ENCODE measurements at places on chromosomes 12 and 14. TPM values are rescaled to one million over a fixed set of nuclear protein-coding genes. Genes with fewer than 3 reads are reported as not detected.

The C14orf180 gene
- not detected for total RNA-seq

The RHOJ gene
- total RNA-seq = not detected

DNA sequence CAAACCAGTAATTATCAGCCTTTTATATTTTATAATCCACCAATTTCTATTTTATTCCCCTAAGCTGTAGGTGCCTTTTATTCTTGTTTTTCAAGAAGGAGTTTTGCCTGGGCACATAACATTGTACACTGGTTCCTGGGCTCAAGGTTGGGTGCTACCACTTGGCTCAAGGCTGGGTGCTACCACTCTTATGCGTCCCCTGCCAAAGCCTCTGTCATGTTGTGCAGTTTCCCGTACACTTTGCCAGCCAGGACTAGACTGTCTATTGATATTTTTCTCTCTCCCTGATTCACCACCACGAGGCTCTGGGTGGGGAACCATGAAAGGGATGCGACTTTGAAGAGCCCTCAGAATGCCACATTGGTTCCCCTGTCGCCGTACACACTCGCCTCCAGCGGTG is 52.5 kb upstream of the VASH1 start:
- no peaks in the 10 kb centered on the region for H3K4me1 ChIP-seq
- H3K27ac ChIP-seq = no peak overlapping the region
- no peaks in the 10 kb centered on the region for H3K27me3 ChIP-seq
- H3K4me3 ChIP-seq = no peak overlapping the region

DNA sequence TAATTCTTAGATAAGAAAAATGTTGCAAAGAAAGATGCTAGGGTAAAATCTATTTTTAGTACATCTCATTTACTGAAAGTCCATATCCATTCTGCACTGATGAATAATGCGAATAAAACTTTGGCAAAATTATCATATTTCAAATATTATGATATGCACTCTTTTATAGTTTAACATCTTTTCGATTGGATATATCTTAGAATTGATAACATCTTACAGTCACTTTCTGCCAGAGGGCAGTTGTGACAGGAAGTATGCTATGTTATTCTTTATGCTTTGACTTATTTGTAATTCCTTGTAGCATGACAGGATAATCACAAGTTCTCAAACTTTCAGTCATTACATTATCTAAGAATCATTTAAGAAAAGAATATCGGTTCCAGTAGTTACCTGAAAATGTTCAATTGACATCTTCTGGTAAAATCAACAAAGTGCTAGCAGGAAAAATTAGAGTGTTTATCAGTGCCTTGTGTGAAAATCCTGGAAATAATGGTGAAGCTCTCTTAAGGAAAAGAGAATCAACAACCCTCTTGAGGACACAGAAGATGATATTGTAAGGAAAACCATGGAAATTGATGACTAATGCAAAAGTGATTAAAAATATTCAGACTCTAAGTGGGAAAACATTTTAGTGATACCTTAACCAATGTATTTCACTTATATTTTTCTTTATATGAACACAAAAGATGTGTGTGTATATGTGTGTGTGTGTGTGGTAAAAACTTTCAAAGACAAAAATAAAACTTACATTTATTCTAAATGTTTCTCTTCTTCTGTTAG is 95.5 kb downstream of the SLC6A15 start:
- DNase-seq = no peak
- no peaks in the 10 kb centered on the region for H3K27me3 ChIP-seq
- H3K36me3 ChIP-seq = no peaks in the 10 kb centered on the region

DNA sequence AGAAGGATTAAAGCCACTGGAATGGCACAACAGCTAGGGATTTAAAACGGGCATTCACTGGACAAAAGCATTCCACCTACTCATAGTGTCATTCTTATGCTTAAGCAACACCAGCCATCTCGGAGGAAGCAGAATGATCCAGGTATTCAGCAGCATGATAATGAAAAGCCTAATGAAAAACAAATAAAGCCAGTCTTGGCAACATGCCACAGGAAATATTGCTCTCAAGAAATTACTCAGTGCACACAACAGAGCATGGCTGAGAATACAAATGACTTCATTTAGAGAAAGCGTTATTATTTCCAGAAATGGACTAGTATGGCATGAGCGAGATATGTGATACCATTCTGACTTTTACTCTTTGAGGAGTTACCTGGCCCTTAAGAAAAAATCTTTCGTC is 442.2 kb downstream of the APAF1 start:
- H3K27me3 ChIP-seq = no peaks in the 10 kb centered on the region
- H3K27ac ChIP-seq = no peak overlapping the region
- no peaks in the 10 kb centered on the region for H3K4me1 ChIP-seq
- no peaks in the 10 kb centered on the region for H3K36me3 ChIP-seq
- DNase-seq = no peak

DNA sequence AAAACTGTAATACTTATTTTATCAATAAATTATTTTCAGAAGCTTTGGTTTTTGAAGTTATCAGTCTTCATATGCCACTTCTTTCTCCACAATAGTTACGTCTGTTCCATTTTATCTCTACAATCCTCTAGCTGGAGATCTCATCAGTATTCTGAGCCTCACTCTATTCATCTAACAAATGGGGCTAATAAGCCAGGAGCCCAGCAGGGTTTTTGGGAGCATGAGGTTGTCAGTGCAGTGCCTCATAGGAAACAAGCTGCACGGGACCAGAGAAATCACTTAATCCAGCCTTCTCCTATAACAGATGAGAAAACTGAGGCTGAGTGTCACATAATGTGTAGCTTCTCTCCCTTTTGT is 501.9 kb upstream of the RGS6 start:
- no peaks in the 10 kb centered on the region for H3K27me3 ChIP-seq
- no peaks in the 10 kb centered on the region for H3K36me3 ChIP-seq
- no peak overlapping the region for H3K27ac ChIP-seq

GRCh38 chr12:51222461-51222860 is 4.6 kb upstream of the POU6F1 start:
- peaks cover 10% of the 10 kb centered on the region for H3K4me1 ChIP-seq
- H3K36me3 ChIP-seq = no peaks in the 10 kb centered on the region
- no peak overlapping the region for H3K27ac ChIP-seq
- H3K27me3 ChIP-seq = no peaks in the 10 kb centered on the region
- DNase-seq = no peak
- H3K4me3 ChIP-seq = no peak overlapping the region

GRCh38 chr12:80766210-80766609 is 49.5 kb downstream of the MYF5 start:
- H3K27me3 ChIP-seq = no peaks in the 10 kb centered on the region
- H3K27ac ChIP-seq = no peak overlapping the region
- no peaks in the 10 kb centered on the region for H3K36me3 ChIP-seq
- H3K4me3 ChIP-seq = no peak overlapping the region

DNA sequence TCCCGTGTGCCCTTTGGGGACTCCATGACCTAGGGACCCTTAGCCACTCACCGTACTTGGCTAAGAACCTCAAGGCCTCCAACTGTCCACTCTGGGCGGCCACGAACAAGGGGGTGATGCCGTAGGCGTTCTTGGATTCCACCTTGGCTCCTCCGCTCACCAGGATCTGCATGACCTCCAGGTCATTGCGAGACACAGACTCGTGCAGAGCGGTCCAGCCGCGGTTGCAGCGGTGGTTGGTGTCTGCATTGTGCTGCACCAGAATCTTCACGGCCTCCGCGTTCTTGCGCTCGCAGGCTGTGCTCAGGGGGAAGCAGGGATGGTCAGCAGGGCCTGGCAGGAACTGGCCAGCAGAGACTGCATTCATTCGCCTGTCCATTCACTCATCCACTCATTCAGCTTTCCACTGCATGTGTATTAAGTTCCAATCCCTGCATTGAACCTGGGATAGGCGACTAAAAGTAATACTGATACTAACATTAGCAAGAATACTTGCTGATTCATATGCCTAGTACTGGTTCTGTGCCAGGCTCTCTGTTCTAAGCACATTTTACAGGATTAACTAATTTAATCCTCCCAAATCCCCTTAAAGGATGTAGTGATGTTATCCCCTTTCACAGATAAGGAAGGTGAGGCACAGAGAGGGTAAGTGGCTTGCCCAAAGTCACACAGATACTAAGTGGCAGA is 23.9 kb downstream of the FAM181A start:
- no peak overlapping the region for H3K27ac ChIP-seq
- no peak overlapping the region for H3K4me3 ChIP-seq
- no peak for DNase-seq
- H3K27me3 ChIP-seq = no peaks in the 10 kb centered on the region
- peaks cover 14% of the 10 kb centered on the region for H3K4me1 ChIP-seq

- no peaks in the 10 kb centered on the region for H3K36me3 ChIP-seq
- DNase-seq = peak; percentile 38
- no peak overlapping the region for H3K27ac ChIP-seq
- H3K4me1 ChIP-seq = no peaks in the 10 kb centered on the region
- no peaks in the 10 kb centered on the region for H3K27me3 ChIP-seq
Measured at GRCh38 chr12:123905319-123905925, 67.2 kb downstream of the CCDC92 start.

GRCh38 chr12:321606-322326 is 59.1 kb upstream of the SLC6A13 start:
- no peaks in the 10 kb centered on the region for H3K4me1 ChIP-seq
- H3K36me3 ChIP-seq = peaks cover 36% of the 10 kb centered on the region
- H3K27ac ChIP-seq = no peak overlapping the region
- no peak overlapping the region for H3K4me3 ChIP-seq

GRCh38 chr14:99137001-99137700 is 134.8 kb downstream of the BCL11B start:
- no peak overlapping the region for H3K4me3 ChIP-seq
- DNase-seq = no peak
- H3K4me1 ChIP-seq = no peaks in the 10 kb centered on the region
- H3K27me3 ChIP-seq = no peaks in the 10 kb centered on the region
- no peak overlapping the region for H3K27ac ChIP-seq

DNA sequence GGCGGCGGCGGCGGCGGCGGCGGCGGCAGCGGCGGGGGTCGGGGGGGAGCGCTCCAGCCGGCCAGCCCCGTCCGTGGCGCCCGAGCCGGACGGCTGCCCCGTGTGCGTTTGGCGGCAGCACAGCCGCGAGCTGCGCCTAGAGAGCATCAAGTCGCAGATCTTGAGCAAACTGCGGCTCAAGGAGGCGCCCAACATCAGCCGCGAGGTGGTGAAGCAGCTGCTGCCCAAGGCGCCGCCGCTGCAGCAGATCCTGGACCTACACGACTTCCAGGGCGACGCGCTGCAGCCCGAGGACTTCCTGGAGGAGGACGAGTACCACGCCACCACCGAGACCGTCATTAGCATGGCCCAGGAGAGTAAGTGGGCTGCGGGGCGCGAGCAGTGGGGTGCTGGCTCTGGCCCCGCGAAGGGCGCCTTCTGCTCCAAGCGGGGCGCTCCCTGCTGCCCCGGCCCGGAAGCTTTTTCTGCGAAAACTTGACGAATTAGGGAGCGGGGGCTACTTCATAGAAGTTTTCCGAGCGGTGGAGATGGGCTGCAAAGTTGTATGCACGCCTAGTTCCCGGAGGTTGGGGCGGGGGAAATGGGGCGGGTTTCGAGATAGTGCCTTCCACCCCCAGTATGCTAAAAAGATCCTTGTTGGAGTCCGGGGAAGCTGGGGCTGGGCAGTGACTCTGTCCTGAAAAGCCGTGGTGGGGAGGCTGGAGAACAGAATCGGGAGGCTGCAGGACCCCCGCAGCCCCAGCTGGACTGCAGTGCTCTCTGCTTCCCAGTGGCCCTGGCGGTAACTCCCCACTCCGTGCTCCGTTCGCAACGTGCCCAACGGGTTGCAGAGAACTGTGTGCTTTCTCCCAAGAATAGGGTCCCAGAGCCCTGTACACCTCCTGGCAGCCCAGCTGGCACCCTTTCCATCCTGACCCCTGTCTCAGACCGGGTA is 751 bp downstream of the GDF11 start:
- H3K27me3 ChIP-seq = no peaks in the 10 kb centered on the region
- peaks cover 5% of the 10 kb centered on the region for H3K4me1 ChIP-seq
- peak overlapping the region; percentile 78 for H3K4me3 ChIP-seq
- peak overlapping the region; percentile 63 for H3K27ac ChIP-seq

GRCh38 chr14:99393059-99393655 is 87.5 kb downstream of the SETD3 start:
- no peaks in the 10 kb centered on the region for H3K4me1 ChIP-seq
- no peak overlapping the region for H3K4me3 ChIP-seq
- no peak overlapping the region for H3K27ac ChIP-seq
- no peaks in the 10 kb centered on the region for H3K36me3 ChIP-seq

DNA sequence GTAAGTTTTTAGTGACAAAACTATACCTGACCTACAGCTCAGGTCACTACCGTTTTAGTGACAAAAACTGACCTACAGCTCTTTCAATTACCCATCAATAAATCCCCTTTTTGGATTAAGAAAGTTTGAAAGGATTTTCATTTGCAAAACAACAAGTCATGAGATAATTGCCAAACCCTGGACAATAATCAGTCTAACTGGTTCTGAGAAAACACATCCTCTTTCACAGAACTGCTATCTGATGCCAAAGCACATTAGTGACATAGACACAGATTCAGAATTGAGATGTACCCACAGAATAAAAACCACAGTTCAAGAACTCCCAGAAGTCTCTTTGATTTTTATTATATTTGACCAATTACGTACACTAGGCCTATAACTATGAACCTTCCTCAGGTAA is 126.0 kb upstream of the COCH start:
- H3K4me1 ChIP-seq = no peaks in the 10 kb centered on the region
- H3K36me3 ChIP-seq = no peaks in the 10 kb centered on the region
- H3K27ac ChIP-seq = no peak overlapping the region
- no peak overlapping the region for H3K4me3 ChIP-seq
- H3K27me3 ChIP-seq = no peaks in the 10 kb centered on the region

GRCh38 chr12:124369827-124370378 is 75.0 kb downstream of the RFLNA start:
- H3K27me3 ChIP-seq = no peaks in the 10 kb centered on the region
- H3K4me3 ChIP-seq = no peak overlapping the region

GRCh38 chr14:95463171-95463901 is 53.1 kb downstream of the SYNE3 start:
- DNase-seq = peak; percentile 84
- no peaks in the 10 kb centered on the region for H3K27me3 ChIP-seq
- H3K27ac ChIP-seq = peak overlapping the region; percentile 85
- peaks cover 3% of the 10 kb centered on the region for H3K36me3 ChIP-seq
- H3K4me1 ChIP-seq = peaks cover 44% of the 10 kb centered on the region

- peak overlapping the region; percentile 51 for H3K27ac ChIP-seq
- no peaks in the 10 kb centered on the region for H3K27me3 ChIP-seq
- peaks cover 4% of the 10 kb centered on the region for H3K4me1 ChIP-seq
- H3K4me3 ChIP-seq = peak overlapping the region; percentile 50
Measured at GRCh38 chr12:54390668-54391551, 6.4 kb upstream of the ZNF385A start.

- no peaks in the 10 kb centered on the region for H3K27me3 ChIP-seq
- H3K4me1 ChIP-seq = no peaks in the 10 kb centered on the region
- no peaks in the 10 kb centered on the region for H3K36me3 ChIP-seq
- no peak overlapping the region for H3K27ac ChIP-seq
Measured at GRCh38 chr14:88352698-88353097, 29.6 kb upstream of the KCNK10 start.

- peak overlapping the region; percentile 90 for H3K27ac ChIP-seq
- H3K4me1 ChIP-seq = peaks cover 52% of the 10 kb centered on the region
- H3K27me3 ChIP-seq = no peaks in the 10 kb centered on the region
- H3K36me3 ChIP-seq = no peaks in the 10 kb centered on the region
Measured at GRCh38 chr14:50001999-50002925, 109.4 kb downstream of the ARF6 start.

GRCh38 chr12:120886199-120887018 is 17.7 kb downstream of the SPPL3 start:
- no peaks in the 10 kb centered on the region for H3K36me3 ChIP-seq
- H3K27me3 ChIP-seq = no peaks in the 10 kb centered on the region
- H3K4me1 ChIP-seq = peaks cover 29% of the 10 kb centered on the region
- no peak overlapping the region for H3K27ac ChIP-seq
- DNase-seq = peak; percentile 39

- no peaks in the 10 kb centered on the region for H3K4me1 ChIP-seq
- no peaks in the 10 kb centered on the region for H3K36me3 ChIP-seq
- DNase-seq = no peak
- H3K27me3 ChIP-seq = no peaks in the 10 kb centered on the region
Measured at GRCh38 chr14:78592616-78593219, 422.5 kb downstream of the NRXN3 start.
